Stimulated activated naive CD4-positive, alpha-beta T cell treated with Interleukin-2 at 50 U/mL for 16 hours (primary cell): ENCODE measurements at places on chromosomes 16 and 17.

DNA sequence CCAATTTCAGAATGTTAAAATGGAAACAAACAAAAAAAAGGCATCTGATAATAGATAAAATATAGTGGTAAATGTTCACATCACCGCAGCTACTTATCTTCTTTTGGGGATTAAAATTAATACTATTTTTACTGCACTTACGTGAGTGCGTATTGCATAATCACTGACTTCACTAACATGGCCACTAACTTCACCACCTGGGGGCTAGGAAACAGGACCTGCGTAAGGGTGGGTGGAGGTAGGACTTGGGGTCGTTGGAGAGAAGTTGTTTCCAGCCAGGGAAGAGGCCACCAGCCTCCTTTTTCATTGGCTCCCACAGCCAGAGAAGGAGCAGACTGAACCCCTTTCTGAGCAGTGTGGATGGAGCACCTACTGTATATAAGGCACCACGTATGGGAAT, 166.4 kb downstream of the SALL1 start:
- no peak for DNase-seq

- no peak for DNase-seq
Observed at GRCh38 chr17:1475321-1475854, 17.1 kb downstream of the MYO1C start.

DNA sequence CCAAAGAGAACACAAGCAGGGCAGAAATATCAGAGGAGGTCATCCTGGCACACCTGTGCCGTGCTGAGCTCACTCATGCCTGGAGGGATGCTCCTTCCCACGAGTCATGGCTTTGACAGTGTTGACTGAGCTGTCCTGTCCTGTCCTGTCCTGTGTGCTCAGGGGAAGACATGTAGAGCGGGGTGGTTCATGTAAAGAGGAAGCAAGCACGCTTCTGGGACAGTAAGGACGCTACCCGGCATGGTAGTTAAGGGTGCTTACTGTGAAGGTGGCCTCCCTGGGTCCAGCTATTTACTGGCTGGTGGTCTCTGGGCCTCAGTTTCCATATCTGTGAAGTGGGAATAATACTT, 398 bp downstream of the LGALS9 start:
- no peak for DNase-seq

DNA sequence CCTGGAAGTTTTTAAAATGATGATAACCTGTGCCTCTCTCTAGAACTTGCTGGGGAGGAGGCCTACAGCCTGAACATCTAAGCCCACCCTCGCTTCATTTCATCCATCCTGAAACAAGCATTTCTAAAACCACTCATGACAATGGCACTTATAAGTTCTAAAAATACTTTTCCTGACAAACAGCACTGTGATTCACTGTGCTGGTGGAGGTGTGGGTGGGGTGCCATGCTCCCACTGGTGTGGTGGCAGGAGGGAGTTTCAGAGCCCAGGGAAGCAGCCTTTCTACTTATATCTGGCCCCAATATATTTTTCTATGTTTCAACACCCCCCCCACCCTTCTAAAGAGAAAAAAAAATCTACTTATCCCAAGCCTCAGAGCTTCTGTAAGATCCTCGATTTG, 52.6 kb downstream of the RAB11FIP4 start:
- DNase-seq = no peak

- DNase-seq = no peak
Observed at GRCh38 chr17:63332286-63332685, 113.8 kb downstream of the CYB561 start.

- no peak for DNase-seq
Observed at GRCh38 chr17:48711128-48711527, 11.2 kb downstream of the PRAC1 start.

GRCh38 chr17:2083613-2084035, 28.7 kb downstream of the HIC1 start:
- no peak for DNase-seq

- DNase-seq = no peak
Observed at GRCh38 chr16:30113711-30114333, 485 bp upstream of the GDPD3 start.

- no peak for DNase-seq
Observed at GRCh38 chr16:87548046-87548445, 54.3 kb upstream of the JPH3 start.

DNA sequence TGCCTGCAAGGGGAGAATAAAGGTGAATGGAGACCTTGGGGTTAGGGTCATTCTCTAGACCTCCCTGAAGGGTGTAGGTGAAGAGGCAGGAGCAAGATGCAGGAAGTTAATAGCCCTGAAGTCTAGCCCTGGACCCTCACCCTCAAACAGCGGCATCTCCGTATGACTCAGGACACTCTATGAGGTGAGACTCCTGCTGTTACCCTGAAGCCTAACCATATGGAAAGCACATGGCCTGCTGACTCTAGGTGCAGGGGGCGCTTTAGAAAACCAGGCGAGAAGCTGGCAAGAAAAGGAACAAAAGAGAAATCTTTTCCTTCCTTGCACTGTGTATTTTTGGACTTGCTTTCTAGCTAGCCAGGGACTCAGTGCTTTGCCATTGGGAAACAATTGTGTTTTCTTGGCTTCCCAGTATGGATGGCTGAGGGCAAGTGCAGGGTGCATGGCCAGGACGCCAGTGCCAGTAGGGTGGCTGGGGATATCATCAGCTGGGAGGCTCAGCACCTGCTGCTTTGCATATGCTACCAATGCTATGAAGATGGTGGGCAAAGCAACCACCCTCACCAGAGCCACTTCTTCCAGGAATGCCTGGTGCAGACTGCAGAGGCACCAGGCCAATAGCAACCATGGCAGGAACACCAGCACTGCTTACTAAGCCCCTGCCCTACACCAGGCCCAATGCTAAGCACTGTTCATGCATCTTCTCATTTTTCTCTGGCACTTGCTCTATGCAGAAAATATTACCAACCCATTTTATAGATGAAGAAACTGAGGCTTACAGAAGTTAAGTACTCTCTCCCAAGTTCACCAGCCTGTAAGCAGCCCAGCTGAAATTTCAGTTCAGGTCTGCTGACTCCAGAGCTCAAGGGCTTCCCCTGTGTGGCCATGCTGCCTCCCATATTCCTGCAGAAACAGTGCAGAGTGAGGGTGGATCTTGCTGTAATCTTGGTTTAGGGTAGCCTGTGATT, 425.1 kb downstream of the SLC39A11 start:
- no peak for DNase-seq
